CD4-positive, alpha-beta memory T cell (primary cell): ENCODE measurements at places on chromosomes 13 and 19.

GRCh38 chr19:17847538-17848366 is at the start of gene JAK3:
TSS of gene JAK3 (minus strand) at chr19:17847982. CDS start at chr19:17844417, 3,565 bp downstream.
- peak; percentile 91 for DNase-seq

DNA sequence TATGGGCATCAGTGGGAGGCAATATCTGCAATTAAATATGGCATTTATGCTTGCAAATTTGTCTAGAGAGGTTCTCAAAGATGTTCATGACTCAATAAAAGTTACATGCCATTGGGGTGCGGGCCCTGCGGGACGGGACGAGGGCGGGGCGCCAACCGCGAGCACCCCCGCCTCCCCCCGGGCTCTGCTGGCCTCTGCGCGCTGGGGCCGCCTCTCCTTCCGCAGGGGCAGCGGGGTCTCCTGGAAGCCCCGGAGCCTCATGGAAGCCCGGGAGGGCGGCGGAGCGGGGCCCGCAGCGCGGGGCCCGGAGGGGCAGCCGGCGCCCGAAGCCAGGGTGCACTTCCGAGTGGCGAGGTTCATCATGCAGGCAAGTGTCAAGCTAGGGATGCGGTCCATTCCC is 179.2 kb downstream of the TPTE2 start:
- no peak for DNase-seq

DNA sequence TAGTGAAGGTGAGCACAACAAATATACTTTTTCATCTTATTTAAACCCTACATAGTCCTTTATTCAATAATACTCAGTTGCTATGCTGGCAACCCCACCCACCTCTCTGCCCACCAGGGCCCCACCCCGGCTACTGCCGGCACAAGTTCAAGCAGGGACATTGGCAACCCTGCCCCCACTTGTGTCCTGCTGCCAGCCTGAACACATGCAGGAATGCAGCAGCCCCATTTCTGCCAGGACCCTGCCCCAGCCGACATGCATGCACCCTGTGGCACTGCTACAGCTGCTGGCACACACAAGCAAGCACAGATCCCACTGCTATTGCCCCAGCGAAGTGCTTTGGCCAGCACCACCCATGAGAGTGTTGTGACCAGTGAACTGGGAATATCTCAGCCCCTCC is 289.8 kb downstream of the COG6 start:
- no peak for DNase-seq

GRCh38 chr13:25177012-25177411 is 4.9 kb upstream of the AMER2 start:
- DNase-seq: no peak

DNA sequence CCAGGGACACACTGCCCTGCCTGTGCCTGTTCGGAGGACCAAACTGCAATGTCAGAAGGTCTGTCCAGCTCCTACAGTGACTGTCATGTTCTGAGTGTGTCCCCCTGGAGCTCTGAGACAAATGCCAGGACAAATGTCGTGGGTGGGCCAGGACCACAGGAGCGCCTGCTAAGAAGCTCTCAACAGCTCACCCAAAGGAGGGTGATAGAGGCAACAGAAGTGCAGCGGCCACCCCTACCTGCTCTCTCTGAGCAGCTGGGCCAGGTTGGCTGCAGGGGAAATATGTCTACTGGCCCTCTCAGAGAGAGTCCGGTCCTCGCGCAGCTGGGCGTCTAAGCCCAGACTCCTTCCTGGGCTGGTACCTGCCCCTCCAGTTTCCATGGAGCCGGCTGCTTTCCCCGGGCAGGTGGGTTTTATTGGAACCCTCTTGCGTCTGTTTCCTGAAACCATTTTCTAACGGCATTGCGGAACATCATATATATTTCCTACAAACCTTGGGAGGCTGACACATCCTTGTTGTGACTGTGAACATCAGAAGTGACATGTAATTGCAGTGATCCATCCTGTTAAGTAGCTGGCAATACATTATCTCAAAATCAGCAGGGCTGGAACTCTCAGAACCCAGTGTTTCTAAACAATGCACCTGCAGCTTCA is 78.1 kb downstream of the CHST8 start:
- no peak for DNase-seq

DNA sequence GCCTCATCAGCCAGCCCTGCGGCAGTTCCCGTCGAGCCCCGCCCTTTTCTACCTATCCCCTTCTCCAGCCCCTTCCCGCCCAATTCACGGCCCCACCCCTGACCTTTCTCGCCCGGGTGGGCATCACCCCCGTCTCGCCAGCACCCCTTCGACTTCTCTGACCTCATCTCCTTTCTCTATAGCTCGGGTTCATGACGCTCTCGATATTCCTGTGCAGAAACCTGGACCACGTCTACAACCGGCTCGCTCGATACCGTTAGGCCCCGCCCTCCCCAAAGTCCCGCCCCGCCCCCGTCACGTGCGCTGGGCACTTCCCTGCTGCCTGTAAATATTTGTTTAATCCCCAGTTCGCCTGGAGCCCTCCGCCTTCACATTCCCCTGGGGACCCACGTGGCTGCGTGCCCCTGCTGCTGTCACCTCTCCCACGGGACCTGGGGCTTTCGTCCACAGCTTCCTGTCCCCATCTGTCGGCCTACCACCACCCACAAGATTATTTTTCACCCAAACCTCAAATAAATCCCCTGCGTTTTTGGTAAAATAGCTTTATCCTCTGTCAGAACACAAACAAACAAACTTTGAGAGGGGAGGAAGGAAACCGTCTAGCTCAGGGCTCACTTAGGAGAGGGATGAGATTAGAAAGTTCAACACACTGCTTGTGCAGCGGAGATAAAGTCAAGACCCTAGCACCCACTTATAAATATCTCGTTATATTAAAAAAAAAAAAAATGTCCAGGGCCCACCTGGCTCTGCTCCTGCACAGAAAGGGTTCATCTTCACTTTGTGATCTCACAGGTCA is 5.1 kb downstream of the CD37 start:
- no peak for DNase-seq

DNA sequence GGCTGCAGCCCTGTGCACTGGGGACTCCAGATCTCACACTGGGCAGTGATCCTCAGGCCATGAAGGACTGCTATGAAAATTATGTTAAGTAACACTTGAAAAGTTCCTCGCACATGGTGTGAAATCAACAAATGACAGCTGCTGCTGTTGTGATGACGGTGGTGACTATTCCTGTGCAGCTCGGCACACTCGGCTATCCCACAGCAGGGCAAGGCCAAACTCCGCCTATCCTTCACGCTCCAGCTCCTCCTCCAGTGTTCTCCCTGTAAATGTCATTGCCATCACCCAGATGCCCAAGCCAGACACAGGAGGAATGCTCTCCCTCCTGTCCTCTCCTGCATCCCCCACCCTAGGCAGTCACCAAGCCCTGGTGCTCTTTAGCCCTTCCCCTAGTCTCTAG is 31.3 kb downstream of the GRIK5 start:
- DNase-seq: no peak

- no peak for DNase-seq
Measured at GRCh38 chr13:75748874-75749273, 112.7 kb downstream of the LMO7 start.

- DNase-seq: no peak
Measured at GRCh38 chr19:10748927-10749434, 31.1 kb downstream of the DNM2 start.

DNA sequence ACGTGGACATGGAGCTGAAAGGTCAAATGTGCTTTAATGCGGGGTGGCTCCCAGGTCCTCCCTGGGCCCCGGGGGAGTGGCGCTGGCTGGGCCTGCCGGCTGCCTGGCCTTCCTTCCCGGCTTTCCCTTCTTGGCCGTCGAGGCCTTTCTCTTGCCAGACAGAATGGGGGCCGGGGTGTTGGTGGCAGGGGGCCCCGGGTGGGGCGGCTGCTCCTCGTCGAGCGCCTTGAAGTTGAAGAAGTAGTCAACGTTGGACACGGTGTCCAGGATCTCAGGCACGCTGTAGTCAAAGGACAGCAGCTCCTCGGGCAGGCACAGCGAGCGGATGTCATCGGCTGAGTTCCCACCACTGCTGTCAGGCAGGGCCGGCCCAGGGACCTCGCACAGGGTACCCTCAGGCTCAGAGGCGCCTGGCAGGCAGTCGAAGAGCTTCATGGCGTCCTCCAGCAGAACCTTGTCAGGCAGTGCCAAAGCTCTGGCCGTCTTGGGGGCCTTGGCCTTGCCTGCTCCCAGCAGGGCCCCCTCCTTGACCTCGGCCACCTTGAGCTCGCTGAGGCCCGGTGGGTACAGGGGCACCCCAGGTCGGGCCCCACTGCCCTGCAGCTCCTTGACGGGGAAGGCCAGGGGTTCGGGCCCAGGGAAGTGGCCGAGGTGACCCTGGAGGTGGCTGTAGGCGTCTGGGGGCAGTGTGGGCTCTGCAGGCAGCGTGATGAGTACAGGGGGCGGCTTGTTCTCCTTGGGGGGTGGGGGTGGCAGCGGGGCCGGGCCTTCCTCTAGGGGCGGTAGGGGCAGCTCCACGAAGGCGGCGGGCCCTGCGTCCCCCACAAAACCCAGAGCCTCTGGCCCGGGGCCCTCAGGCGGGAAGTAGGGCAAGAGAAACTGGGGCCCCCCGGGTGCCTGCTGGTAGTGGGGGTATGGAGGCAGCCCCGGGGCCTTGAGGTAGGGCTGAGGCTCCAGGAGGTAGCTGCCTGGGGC is 1.3 kb downstream of the PRR22 start:
- DNase-seq: no peak

DNA sequence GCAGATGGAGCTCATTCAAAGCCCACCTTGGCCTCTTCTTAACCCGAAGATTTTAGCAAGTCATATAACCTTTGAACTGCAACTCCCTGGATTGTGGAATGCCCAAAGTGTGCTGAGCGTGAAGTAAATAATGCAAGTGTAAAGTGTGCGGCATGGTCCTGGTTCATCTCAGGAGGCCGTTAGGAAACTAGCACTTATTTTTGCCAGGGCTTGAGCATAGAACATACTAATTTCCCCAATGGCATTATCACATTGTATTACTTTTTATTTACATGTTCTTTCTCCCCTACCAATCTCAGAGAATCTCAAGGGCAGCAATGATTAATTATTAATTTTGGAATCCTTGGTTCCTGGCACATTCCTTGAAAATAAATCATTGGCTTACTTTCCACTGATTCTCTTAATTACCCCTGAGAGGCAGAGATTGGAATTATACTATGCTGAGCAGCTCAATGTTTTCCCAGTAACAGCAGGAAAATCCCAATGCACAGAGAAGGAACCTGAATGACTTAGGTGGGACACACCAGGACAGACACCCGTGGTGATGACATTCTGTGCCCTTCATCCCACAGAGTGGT is 128.8 kb upstream of the GJB6 start:
- no peak for DNase-seq
